ENCODE measurements at places on chromosomes 5 and 9.
A peak's percentile ranks its signal among the peaks of the same experiment; 100 is the strongest.

DNA sequence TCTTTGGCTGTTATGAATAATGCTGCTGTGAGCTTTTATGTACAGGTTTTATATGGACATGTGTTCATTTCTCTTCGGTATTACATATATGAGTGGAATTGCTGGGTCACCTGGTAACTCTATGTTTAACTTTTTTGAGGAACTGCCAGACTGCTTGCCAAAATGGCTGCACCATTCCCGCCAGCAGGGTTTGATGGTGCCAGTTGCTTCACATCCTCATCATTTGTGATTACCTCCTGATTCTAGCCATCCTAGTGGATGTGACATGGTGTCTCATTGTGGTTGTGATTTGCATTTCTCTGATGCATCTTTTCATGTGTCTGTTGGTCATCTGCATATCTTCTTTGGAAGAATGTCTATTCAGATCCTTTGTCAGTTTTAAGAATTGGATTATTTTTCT lies 10.7 kb downstream of the NANS start:
- peak; percentile 6 for DNase-seq

DNA sequence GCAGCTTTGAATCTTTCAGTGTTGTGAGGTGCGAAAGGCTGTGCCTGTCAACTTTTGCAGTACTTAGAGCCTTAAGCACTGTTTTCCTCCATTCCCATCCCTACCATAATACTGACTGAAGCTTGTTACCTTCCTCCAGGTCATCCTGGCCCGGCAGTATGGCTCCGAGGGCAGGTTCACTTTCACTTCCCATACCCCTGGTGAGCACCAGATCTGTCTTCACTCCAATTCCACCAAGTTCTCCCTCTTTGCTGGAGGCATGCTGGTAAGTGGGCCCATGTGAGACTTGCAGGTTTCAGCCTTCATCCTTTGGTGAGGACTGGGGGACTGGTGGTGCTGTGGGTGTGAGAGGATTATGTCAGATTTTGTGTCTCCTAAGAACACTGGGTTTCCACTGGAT lies 1.5 kb downstream of the TMED9 start:
- no peak for DNase-seq

DNA sequence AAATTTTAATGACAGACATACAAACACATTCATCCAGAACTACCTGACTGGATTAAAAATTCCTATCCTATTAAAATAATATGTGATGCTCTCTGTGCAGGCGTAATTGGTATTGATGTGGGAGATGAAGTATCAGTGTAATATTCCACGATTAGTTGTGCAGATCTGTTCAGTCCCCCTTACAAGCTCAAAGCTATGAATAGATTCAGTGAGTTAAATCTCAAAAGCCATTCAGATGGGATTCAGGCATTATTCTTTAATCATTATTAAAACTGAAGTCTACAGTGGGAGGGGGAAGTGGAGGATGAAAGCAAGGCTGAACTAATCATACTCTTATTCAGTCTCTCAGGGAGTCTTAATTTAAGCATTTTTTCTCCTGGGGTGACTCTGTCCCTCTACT lies 855.8 kb downstream of the EFNA5 start:
- DNase-seq = no peak

DNA sequence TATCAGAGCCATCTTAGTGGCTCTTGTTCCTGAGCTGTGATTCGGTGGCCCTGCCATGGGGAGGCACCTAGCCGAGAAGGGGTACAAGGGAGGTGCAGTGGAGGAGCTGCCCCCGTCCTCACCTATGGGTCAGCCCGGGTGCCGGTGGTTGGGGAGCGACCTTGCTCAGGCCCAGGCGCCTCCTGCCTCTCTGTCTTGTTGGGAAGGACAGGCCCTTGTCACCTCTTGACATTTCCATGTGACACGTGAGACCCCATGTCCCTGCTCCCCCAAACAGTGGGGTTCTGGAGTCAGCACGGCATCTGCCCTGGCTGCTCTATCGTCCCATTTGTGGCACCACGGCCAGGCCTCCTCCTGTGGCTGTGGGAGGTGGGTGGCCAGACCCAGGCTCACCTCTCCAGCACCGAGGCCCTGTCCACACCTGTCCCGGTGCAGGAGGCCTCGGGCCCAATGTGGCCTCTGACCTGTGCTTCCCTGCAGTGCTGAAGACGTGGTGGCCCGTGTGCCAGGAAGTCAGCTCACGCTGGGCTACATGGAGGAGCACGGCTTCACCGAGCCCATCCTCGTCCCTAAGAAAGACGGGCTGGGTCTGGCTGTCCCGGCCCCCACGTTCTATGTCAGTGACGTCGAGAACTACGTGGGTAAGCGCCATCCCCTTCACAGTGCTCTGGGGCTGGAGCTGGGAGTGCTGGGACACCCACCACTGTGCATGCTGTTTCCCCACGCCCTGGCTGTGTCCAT lies 68.9 kb downstream of the PHF2 start:
- DNase-seq = no peak

GRCh38 chr5:74442466-74442865 lies 198.1 kb downstream of the ENC1 start:
- DNase-seq = no peak

- no peak for DNase-seq
Observed at GRCh38 chr5:113161806-113162205, 185.2 kb downstream of the DCP2 start.

- DNase-seq = no peak
Observed at GRCh38 chr5:170342153-170342725, 44.7 kb upstream of the LCP2 start.

DNA sequence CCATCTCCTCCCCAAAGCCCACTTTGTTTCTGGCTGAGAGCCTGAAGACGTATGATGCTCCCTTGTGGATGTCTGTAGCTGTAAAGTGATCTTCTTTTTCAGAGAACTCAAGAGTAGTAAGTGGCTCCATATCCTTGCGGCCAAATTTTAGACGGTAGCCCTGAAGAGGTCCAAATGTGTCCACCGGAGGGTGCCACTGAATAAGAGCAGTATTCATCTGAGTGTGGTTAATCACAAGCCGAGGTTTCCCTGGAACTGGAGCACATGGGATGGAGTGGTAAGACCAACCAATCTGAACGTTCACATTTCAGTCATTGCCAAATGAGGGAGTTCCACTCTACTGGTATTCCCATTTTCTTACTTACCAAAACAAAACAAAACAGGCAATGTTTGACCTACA lies 686.5 kb upstream of the DMAC1 start:
- DNase-seq = peak; percentile 14

GRCh38 chr9:115262952-115263351 lies 145.0 kb upstream of the TNC start:
- DNase-seq = no peak
